Activated CD8-positive, alpha-beta memory T cell treated with anti-CD3 and anti-CD28 coated beads for 24 hours (primary cell): ENCODE measurements at places on chromosomes 6 and 20.

- no peak for DNase-seq
Measured at GRCh38 chr6:56370561-56371211, 123.3 kb upstream of the COL21A1 start.

DNA sequence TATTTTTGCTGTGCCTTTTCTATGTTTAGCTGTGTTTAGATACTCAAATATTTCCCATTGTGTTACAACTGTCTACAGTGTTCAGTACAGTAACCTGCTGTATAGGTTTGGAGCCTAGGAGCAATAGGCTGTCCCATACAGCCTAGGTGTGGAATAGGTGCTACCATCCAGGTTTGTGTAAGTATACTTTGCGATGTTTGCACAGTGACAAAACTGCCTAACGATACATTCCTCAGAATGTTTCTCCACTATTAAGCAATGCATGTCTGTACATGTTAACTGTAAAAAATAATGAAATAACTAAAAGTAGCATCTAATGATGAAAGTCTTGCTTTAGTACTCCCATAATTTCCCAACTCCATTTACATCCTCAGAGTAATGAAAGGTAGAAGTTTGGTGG lies 46.0 kb downstream of the SERAC1 start:
- no peak for DNase-seq

GRCh38 chr20:8132484-8133309 lies 631 bp downstream of the PLCB1 start:
- peak; percentile 62 for DNase-seq

DNA sequence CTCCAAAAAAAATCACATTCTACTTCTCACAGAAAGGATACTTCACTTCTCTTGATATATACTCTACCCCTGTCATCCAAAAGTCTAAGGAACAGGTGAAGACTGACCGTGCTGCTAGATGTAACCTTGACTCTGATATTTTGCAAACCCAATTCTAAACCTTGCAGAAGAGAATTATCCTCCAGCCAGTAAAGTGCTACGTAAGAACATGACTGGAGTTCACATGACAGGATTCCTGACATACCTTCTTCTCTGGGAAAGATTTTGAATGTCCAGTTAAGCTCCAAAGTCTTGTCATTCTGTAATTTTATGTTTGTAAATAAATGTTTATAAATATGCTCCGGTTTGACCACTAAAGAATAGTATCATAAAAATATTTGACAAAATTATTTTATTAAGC lies 35.8 kb downstream of the BTBD9 start:
- DNase-seq: no peak

DNA sequence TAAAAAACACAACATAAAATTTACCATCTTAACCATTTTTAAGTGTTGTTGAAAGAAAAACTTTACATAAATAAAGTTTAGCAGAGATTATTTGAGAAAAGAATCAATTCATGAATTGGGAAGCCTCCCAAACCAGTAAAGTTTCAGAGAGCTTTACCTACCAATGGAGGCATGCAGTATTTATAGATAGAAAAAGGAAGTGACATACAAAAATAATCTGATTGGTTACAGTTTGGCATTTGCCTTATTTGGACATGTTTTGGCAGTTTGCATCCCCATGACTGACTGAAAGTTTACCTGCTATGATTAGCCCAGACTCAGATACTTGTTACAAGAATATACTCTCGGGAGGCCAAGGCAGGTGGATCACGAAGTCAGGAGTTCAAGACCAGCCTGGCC lies 3.7 kb upstream of the CMTR1 start:
- DNase-seq: no peak

- no peak for DNase-seq
Measured at GRCh38 chr20:56554869-56555268, 21.8 kb downstream of the FAM209B start.
